ENCODE measurements at places on chromosomes 1 and 21.

DNA sequence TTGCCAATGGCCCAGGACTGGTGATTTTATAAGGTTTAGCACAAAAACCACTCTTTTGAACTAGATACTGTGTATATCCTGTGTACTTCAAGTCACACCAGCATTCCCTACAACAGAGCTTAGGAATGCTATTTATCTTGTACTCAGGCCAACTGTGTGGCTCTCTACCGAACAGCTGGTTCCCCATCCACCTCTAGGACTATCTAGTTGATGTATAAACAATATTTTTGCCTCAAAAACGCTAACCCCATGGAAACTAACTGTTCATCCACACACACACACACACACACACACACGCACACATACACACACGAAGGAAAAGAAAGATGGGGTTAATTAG is 28.7 kb upstream of the SLC45A3 start:
- DNase-seq: no peak

DNA sequence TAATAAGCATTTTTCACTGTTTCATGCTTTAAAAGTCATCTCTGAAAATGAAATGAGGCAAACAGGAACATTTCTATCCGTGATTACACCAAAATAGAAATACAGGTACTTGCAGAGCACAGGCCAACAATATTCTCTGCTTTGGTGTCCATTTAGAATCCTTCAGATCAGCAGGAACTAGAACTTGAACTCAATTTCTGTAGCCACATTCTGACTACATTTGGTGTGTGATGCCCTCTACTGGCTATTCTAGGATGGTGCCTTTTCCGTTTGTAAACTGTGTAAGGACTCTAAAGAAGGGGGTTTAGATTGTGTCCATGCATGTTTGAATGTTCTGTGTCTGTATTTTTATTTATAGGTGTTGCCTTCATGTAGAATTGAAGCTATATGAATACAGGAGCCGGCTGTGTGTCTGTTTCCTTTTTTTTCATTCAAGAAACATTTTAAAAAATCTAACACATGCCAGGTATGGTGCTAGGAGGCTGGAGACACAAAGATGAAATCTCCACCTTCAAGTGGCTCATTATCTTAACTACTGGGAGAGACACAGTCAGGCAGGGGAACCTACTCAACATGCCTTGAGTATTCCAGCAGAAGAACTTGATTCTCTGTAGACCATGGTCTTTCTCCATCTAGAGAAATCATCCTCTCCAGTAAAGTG is 7.6 kb upstream of the ZNF326 start:
- DNase-seq: no peak

- no peak for DNase-seq
These were observed 2.0 kb downstream of the KCNJ15 start for GRCh38 chr21:38258521-38259485.

GRCh38 chr1:37153116-37154100 is 119.1 kb upstream of the GRIK3 start:
- DNase-seq: no peak

GRCh38 chr1:182890927-182891610 is 51.9 kb downstream of the DHX9 start:
- DNase-seq: no peak

DNA sequence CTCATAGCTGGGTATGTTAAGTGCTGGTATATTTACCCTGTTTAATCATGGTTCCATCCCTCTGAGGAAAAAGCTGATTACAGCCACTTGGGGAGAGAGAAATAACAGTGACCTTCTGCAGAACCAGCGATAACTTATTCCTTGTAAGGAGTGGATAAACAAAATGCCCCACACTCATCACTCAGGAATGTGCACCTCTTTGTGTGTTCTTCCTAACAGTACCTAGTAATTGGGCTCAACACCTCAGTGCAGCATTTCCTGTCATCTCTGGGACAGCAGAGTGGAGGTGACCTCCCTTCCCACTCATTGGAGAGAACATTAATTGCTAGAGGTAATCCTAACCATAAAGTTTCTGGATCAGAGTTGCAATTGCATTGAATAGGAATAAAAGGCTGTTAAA is 112.5 kb upstream of the F3 start:
- DNase-seq: no peak

GRCh38 chr21:42539931-42540343 is 26.3 kb downstream of the SLC37A1 start:
- no peak for DNase-seq

GRCh38 chr1:241292973-241293372 is 64.0 kb downstream of the RGS7 start:
- no peak for DNase-seq

DNA sequence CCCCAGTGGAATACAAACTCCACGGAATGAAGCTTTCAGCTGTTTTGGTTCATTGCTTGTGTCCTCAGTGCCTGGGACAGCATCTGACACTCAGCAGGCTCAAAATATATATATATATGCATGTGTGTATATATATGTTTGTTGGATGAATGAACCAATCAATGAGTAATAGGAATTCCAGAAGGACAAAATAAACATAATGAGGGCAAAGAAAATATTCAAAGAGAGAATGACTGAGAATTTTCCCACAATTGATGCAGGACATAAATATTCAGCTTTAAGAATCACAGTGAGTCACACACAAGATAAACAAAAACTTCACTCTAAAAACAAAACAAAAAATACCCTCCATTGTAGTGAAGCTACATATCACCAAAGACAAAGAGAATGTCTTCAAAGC is 64.0 kb downstream of the CHD5 start:
- no peak for DNase-seq

GRCh38 chr1:26697431-26697977 is 1.7 kb downstream of the ARID1A start:
- DNase-seq: no peak

DNA sequence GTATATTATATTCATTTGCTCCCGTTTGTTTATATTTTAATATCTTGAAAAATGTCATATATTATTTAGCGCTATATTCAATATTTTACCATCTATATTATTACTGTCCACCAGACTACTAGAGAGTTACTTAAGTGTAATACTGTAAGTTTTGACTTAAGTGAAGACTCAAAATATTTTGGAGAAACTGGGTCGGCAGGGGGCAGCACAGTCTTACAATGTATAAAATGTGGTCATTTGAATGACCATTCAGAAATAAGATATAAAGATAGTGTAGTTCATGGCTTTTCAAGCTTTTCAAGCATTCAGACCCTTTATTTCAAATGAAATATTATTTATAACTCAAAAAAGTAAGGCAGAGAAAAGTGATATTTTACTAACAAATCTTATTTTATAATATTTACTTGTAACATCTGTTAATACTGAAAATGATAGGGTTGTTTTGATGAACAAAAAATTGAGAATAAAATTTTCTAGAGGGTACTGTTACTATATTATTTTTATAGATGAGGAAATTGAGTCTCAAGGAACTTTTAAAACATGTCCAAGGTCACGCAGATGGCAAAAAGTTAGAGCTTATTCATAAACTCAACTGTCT is 89.0 kb upstream of the SERTAD4 start:
- DNase-seq: peak; percentile 27

DNA sequence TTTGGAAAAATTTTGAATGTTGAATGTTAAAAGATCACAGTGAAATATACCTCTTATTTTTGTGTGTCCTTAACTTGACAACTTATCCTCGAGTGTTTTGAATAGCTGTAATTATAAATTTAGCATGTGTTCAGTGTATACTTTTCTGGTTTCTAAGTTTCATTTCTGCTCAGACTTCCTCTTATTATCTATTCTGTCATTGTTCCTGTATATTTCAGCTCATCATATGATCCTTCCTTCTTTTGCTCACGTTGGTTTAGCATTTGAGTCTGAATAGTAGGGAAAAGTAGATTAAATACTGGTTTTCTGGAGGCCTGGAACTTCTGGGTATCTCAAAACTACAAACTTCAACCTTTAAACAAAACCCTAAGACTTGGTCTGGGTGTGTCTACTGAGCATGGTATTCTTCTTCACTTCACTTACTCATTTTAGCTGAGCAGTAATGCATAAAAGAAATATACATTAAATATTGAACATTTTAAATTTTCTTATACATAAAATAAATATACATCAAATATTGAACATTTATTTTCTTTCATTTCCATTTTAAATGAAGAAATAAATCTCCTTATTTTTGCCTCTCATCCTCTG is 3.3 kb upstream of the ATP6V1G3 start:
- no peak for DNase-seq

GRCh38 chr1:16644193-16644481 is 22.6 kb downstream of the RNU1-3 start:
- no peak for DNase-seq

DNA sequence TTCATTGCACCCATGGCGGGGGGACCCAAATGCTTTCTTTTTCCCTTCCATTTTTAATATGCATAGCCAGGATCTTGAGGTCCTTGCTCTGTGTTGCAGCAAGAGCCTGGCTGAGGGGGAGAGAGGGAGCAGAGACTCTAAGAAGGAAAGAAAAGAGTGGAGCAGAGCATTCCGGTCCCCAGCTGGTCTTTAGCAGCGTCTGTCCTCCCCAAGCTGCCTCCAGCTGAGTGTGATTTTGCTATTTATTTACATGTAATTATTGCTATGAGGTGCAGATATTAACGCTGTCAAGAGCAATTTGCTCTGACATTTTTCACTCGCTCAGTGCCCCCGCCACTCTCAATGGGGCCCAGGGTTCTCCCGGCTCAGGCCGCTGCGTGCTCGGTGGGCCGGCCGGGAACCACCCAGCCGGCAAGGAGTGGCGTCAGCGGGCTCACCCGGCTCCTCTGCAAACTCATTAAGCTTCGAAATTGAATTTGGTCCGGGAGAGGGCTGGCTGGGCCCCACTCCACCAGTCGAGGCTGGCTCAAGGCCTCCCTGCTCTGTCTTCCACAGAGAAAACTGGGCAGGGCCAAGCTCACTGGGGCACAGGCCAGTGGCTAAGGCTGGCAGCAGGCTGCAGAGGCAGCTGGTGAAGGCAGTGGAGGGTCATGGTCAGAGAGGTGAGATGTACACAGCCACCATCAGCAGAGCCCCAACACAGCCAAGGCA is 93.2 kb downstream of the PAX7 start:
- no peak for DNase-seq

DNA sequence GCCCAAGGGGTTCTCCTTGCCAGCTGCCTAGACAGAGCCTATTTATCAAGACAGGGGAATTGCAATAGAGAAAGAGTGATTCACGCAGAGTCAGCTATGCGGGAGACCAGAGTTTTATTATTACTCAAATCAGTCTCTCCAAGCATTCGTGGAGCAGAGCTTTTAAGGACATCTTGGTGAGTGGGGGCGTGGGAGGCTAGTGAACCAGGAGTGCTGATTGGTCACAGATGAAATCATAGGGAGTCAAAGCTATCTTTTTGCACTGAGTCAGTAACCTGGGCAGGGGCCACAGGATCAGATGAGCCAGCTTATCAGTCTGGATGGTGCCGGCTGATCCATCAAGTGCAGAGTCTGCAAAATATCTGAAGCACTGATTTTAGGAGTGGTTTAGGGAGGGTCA is 64.8 kb upstream of the MRPS6 start:
- DNase-seq: peak; percentile 68

DNA sequence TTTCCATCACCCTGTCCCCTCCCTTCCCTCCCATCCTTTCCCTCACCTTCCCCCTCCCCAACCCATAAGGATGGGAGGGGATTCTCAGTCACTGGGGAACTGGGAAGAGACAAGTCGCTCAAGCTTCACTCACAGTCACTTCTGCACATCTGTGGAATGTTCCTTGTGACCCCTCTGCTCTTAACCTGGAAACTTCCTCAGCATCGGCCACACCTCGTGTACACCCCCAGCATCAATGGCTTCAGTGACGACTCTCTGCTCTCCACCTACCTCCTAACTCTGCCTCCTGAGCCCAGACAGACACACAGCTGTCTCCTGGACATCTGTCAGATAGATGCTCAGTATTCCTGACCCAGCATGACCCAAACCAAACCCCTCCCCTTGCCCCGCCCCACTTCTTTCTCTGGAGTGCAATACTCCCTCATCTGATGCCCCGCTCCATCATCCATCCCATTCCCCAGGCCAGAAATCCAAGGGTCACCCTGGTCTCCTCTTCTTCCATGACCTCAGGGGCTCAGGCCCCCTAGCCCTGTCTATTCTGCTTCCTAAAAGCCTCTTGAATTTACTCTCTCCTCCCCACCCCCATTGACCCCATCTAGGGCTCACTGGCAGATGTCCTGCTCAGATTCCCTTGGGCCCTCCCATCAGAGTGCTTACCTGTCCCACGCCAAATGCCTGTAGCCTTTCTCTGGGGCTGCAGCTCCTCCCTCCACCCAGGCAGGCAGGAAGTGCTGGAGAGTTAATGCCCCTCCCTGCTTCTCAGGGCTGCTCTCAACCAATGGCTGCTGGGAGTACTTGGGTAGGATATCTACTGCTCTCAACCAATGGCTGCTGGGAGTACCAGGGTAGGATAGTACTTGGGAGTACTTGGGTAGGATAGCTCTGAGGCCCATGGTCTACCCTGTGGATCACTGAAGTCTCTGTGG is 83.1 kb upstream of the CSF3R start:
- DNase-seq: no peak
